HS-27A (cell line): ENCODE measurements at places on chromosomes 7 and 10.

GRCh38 chr7:8561449-8561848 lies 128.0 kb downstream of the NXPH1 start:
- no peak for DNase-seq

- DNase-seq = no peak
Observed at GRCh38 chr7:516216-516605, 3.4 kb downstream of the PDGFA start.

DNA sequence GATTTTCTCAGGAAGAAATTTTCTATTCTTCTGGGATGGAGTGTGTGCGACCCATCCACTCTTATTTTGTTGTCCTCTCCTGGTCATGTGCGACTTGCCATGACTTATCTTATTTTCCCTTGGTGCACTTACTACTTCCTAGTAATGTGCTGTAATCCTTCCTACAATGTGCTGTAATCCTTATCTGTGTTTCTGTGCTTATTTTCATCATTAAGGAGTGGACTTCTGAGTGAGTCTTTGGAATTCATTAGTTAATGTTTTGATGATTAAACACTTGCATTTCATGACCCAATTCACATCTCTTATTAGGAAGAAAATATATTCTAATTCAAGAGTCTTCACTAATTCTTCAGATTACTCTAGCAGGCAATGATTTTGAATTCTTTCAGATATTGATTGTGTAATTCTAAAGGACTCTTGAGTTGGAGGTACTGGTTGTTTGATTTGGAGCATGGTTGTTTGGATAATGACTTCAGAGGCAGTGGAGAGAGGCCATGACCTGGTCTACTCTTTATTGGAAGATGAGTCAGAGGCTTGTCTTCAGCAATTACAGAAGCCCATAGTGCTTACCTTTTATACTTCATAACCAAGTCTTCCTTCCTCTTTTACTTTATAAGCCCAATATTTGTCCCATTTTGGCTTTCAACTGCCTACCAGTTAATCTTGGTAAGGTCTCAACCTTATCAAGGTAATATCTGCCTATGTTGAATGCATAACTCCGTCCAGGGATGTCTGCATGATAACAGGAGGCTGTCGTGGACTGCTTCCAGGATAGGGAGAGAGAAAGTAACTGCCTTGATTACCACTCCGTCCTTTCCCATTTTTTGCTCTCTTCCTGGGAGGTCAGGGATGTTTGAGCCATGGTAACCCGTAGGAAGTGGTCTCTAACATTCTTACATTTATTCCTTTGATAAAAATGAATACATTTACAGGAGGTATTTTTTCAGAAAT lies 278.3 kb upstream of the SP8 start:
- no peak for DNase-seq

GRCh38 chr7:98206451-98207330 lies 4.5 kb upstream of the BHLHA15 start:
- no peak for DNase-seq

DNA sequence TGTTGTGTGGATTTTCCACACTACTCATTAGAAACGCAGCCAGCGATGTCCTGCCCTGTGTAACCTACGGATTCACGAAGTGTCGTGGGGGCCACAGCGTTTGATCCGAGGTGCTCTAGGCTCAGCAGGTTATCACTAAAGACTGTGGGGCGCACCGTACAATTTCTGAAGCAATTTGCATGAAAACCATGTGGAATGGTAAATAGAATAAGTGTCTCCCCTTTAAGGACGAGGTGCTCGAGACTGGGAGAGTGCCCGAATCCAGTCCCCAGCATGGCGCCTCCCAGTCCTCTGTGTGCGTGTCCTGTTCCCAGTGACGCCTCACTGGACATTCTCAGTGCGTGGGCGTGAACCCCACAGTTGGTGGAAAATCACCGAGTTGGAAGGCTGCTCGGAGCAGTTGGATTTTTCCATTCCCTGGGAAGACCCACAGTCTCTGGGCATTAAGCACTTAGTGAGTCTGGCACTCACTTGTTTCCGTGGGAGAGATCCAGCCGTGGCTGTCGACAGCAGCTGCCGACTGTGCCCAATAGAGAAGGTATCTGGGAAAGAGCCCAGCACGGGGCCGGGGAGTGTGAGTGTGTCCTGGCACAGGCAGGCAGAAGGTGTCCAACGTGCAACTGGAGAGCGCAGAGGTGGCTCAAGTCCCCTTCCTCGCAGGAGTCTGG lies 37.0 kb downstream of the PFKP start:
- no peak for DNase-seq

- DNase-seq = no peak
Observed at GRCh38 chr10:28661035-28661434, 16.3 kb upstream of the BAMBI start.
